ENCODE measurements at places on chromosomes 16 and 17.

DNA sequence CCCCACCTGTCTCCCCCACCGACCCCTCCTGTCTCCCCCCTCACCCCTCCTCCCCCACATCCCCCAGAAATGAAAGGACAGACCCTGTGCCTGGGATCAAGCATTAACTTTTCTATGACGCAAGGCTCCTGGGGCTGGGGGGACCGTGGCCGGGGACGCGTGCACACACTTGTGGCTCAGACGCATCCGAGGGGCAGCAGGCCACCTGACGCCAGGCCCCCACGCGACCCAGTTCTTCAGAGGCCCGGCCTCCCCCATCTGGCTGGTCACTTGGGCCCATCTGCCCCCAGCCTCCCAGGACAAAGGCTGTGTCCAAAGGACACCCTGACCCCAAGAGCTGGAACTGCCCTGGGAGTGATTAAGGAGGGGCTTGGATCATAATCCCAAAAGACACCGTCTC is 14.0 kb upstream of the PVALEF start:
- no peak for DNase-seq

DNA sequence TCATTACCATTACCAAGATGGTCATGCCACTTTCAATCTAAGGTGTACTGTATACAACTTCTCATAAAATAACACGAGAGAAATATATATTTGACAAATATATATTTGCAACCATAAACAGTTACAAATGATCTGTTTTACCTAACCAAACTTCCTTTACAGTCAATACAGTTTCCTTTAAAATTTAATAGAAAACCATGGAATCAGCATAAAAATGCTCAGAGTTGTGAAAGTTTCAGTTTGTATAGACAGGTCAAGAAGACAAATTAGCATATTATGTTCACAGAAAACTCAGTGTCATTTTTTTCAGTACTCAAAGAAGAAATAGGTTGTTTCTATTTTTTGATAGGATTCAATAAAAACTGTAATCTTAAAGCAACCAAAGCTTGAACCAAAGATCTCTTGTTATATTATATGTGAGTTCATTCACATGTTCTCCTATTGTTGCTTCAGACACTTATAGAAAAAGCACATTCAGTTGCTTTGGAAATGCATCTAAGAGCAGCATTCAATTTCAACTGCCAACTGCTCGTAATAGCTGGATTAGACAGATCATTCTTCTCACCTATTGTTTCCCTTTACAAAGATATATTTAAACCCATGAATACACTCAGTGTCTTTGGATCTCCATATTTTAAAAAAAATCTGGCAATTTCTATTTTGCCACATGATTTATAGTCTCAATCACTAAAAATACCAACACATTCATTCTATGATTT is 15.1 kb downstream of the SSH2 start:
- no peak for DNase-seq

DNA sequence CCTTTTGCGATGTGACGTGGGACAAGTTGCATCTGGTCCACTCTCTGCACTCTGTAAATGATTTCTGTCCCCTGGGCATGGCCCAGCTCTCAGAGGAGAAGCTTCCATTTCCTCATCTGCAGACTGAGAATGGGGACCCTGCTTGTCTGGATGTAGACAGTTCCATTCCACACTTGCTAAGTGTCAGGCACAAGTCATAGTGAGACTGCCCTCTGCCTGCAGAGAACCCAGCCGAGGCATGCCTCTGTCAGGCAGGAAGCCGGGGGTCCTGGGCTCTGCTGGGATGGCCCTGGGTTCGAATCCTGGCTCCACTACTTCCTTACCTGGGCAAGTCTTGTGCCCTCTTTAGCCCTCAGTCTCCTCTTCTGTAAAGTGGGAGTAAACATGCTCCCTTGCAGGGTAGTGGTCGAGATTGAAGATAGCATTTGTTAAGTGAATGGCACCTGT is 4.1 kb downstream of the MAP2K3 start:
- DNase-seq, result no peak

GRCh38 chr16:729768-730665 is 3.1 kb downstream of the HAGHL start:
- DNase-seq, result no peak

GRCh38 chr16:11603331-11603750 is 16.6 kb upstream of the LITAF start:
- no peak for DNase-seq

Measured in LoVo (cell line).